ENCODE measurements at places on chromosomes 2 and 18.

DNA sequence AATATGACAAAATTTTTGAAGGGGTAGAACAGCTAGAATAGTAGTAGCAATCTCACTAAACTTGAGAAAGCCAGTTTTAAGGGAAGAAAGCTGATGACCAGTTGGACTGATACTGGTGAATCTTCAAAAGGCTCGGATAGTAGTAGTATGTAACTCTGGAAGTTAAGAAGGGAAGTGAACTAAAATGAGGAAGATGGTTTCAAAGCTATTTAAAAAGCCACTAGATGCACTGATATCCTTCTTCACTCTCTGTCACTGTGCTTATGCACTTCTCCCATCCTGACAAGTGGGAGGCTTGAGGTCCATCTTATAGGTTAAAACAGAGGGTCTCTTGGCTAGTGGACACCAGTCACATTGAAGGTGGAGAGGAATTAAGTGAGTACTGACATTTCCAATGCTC is 141.1 kb downstream of the NCOA1 start:
- DNase-seq: no peak

GRCh38 chr2:227395556-227395955 is 7.8 kb upstream of the SCYGR1 start:
- DNase-seq: no peak

DNA sequence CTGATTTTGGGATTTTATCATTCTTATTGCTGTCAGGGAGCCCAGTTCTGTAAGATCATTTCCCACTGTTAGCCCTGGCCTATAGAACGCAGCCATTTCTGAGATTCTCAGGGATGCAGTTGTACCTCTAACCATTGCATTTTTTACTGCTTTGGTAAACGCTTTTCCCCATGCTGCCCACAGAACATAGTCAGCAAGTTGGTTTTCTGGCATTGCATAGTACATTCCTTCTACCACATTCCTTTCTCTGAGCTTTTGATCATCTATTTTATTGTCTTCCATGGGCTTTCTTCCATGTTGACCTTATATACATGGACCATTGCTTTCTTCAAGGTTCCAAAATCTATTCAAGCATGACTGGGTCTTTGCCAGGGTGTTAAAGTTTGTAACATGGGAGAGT is 86.8 kb upstream of the ST6GAL2 start:
- no peak for DNase-seq

- no peak for DNase-seq
Observed at GRCh38 chr2:225999692-226000091, 600.2 kb downstream of the NYAP2 start.

DNA sequence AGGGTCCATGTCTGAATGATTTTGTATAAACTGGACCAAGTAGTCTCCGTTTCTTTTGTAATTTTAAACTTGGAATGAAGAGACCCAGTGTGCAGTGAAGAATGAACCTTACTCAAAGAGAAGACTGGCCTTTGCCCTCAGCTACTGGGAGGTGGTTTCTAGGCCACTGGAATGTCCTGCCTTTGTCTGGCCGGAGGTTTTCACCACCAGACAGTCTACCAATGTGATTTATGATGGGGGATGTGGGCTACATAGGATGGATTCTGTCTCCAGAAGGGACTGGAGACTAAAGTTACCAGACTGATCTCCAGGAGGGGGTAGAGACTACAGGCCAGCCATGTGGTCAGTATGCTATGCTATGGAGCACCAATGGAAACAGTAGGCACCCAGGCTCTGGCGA is 42.8 kb upstream of the RAB31 start:
- DNase-seq: no peak

DNA sequence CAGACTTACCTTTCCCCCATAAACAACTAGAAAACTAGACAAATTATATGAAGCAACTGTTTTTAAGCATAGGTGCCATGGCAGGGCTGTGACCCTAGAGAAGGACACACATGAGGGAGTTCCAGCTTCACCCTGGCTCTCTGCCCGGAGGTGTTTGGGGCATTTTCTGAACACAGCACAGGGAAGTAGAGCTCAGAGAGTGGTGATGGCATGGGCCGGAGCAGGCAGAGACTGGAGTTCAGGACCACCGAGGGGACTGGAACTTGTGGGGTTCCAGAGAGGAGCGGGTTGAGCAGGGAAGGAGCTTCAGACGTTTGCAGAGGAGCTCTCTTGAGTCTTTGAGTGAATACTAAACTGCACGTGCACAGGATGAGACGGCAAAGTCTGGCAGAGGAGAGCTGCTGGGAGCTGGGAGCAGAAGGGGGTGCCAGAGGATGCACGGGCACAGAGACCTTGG is 26.5 kb upstream of the KLF11 start:
- DNase-seq: no peak

GRCh38 chr2:12094134-12094533 is 347.7 kb downstream of the LPIN1 start:
- DNase-seq: no peak

Data from MG63 (cell line).